ENCODE measurements at places on chromosomes 7 and 10. TPM values are rescaled to one million over a fixed set of nuclear protein-coding genes. Genes with fewer than 3 reads are reported as not detected.

Gene ABCC2
- total RNA-seq, result 0.33 TPM

Gene FOXI2
- total RNA-seq, result 0.17 TPM

Gene ENTPD7
- 3.3 TPM for total RNA-seq

Gene RHOBTB1
- total RNA-seq, result 19.5 TPM

GRCh38 chr10:11325817-11326216 is 285.6 kb downstream of the USP6NL start:
- H3K36me3 ChIP-seq, result peaks cover 32% of the 10 kb centered on the region
- H3K4me3 ChIP-seq, result no peak overlapping the region
- no peak for DNase-seq
- H3K27me3 ChIP-seq, result no peaks in the 10 kb centered on the region
- H3K27ac ChIP-seq, result no peak overlapping the region

DNA sequence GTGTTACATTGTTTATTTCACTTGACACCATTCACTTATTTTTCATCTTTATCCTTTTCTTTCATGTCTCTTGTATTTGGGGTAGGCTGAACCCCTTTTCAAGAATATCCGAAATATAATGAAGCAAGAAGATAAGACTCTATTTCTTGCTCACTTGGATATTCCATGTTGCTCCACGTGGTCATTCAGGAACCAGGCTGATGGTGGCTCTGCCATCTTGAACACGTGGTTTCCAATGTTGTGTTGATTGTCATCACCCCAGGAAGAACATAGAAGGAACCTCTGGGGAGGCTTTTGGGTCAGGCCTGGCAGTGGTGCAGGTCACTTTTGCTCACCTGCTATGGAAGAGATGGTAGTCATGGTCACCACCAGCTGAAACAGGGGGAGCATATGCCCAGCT is 9.3 kb upstream of the GALNTL5 start:
- no peak overlapping the region for H3K4me3 ChIP-seq
- H3K36me3 ChIP-seq, result no peaks in the 10 kb centered on the region
- no peaks in the 10 kb centered on the region for H3K27me3 ChIP-seq
- DNase-seq, result no peak

All from esophagus muscularis mucosa (tissue), 4 donors.